Hematopoietic multipotent progenitor cell (in vitro differentiated cells): ENCODE measurements at places on chromosomes 11 and 22. TPM values are rescaled to one million over a fixed set of nuclear protein-coding genes. Genes with fewer than 3 reads are reported as not detected.

GRCh38 chr22:23522623-23523251 is 57.4 kb downstream of the IGLL1 start:
- DNase-seq = peak; percentile 25

- DNase-seq = no peak
Observed at GRCh38 chr22:28031383-28031922, 112.4 kb upstream of the PITPNB start.

- no peak for DNase-seq
Observed at GRCh38 chr11:69804769-69805508, 14.3 kb downstream of the FGF3 start.

DNA sequence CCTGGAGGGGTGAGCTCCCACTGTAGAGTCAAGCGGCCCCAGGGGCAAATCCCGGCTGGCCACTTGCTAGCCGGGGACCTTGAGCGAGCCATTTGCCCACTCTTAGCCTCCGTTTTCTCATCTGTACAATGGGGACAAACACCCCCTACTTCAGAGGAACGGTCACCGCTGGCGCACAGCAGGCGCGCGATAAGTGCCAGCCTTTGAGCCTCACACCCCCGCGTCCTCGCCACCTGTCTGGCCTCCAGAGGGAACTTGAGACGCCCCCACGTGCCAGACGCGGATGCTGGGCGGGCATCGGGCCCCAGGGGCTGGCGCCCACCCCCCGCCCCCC is 72.6 kb upstream of the TCF20 start:
- peak; percentile 33 for DNase-seq

DNA sequence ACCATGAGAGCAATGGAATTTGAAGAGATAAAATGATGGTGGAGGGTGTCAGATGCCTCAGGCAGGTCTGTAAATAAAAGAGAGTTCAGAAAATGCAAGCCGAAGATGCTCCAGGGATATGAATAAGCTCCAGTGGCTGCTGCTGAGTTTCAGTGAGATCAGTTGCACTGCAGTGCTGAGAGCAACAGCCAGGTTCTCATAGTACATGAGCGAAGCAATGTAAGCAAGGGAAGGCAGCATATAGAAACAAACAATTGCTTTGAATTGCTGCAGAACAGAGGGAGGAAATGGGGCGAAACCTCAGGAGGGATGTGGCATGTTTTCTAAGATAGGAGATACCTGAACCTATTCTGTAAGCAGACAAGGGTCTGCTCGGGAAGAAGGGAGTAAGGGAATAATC is 369.5 kb downstream of the AASDHPPT start:
- no peak for DNase-seq

DNA sequence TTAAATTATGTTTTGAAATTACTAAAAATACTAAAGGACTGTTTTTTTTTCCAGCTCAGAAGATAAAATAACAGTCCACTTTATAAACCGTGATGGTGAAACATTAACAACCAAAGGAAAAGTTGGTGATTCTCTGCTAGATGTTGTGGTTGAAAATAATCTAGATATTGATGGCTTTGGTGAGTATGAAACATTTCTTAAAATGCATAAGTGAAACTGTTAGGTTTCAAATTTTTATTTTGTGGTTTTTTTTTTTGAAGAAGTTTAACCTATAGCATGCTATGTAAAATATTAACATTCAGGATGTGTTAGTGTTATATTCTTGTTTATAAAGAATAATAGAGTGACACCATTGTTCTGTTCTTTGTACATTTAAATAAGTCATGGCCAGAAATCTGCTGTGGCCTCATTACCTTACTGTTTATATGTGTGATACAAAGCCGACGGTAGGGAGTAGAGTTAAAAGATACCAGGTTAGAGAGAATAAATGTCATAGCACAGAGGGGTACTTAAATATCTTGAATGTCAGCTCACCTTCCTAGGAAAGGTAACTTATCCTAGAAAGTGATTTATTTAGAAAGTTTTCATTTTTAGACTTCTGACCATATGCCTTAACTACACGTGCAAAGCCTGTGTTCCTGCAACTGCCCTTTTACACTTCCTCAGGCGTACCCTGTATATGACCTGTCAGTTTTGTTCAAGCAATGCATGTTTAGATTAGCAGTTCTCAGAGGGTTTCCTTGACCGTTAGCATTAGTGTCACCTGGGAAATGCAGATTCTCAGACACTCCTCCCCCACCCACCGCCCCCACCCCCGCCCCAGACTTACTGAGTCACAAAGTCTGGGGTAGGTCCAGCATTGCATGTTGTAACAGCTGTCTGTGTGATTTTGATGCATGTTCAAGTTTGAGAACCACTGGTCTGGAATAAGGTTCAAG is 6.3 kb downstream of the FDX1 start:
- DNase-seq = no peak

DNA sequence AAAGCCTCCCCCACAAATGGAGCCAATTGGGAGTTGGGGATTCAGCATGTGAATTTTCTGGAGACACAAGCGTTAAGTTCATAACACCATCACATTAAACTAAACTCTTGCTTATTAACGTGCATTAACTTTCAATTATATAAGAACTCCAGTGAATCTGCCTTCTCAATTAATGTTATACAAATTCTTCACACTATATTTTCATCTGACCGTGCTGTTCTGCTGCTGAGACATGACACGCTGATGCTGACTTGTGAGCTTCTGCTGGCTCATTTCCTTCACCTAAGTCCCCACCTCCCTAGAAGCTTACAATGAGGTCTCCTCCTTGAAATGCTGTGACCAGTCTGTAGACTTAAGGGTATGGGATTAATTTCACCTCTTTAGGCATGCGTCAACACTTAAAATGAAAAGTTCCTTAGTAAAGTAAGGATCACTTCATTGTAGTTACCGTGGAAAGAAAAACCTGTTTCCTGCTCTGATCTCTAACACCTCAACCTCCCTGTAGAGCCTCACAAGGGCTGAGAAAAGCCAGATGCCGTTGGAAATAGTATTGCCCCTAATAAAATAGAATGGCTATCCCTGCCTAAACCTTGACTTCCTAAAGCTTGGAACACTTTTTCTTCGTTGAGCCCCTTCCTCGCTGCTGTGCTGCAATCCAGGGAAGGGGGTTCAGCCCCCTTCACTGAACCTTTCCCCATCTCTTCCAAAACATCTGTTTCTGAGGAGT is 2.2 kb downstream of the HBG2 start:
- no peak for DNase-seq

GRCh38 chr22:17964643-17965042 is 59.7 kb downstream of the MICAL3 start:
- DNase-seq = no peak

GRCh38 chr22:43279867-43280522 is 63.2 kb downstream of the SCUBE1 start:
- no peak for DNase-seq

DNA sequence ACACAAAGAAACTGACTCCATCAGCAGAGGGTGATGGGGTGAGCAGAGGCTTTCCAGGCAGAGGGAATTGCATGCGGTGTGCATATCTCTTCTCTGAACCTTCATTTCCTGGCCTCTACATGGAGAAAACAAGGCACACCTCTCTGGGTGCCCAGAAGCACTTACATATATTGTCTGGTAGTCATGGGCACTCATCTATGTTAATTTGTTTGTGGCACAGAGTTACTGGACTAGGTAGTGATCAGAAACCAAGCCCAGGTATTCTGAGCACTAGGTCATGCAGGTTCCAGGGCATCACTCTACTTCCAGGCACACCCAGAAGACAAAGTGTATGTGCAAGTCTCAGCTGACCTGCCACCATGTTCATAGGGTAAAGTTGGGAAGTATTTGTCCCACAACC is 56.5 kb downstream of the FZD4 start:
- DNase-seq = no peak

- DNase-seq = no peak
Observed at GRCh38 chr11:109972939-109973338, 120.3 kb upstream of the ZC3H12C start.

GRCh38 chr11:34613552-34614056 is 7.3 kb upstream of the EHF start:
- DNase-seq = peak; percentile 32

GRCh38 chr11:100941033-100941432 is 188.6 kb downstream of the PGR start:
- DNase-seq = no peak

- no peak for DNase-seq
Observed at GRCh38 chr11:57935402-57936049, 88.2 kb upstream of the OR9Q1 start.

- no peak for DNase-seq
Observed at GRCh38 chr11:110362971-110363509, 66.6 kb upstream of the RDX start.

DNA sequence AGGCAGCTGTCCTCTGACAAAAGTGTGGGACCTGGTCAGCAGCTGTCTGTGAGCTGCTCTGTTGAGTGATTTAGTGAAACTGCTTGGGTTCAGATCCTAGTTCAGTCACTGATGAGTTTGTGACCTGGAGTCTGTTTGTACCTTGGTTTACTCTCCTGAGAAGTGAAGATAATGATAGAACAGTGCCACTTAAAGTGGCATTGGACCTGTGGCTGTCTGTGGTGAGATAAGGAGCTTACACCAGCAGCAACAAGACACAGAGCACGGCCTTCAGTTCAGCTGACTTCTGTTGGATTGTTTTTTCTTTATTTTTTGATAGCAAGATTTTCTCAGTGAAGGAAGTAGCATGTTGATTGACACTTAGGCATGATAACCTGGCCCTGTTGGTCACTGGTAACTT is 46.2 kb upstream of the CTTN start:
- no peak for DNase-seq

DNA sequence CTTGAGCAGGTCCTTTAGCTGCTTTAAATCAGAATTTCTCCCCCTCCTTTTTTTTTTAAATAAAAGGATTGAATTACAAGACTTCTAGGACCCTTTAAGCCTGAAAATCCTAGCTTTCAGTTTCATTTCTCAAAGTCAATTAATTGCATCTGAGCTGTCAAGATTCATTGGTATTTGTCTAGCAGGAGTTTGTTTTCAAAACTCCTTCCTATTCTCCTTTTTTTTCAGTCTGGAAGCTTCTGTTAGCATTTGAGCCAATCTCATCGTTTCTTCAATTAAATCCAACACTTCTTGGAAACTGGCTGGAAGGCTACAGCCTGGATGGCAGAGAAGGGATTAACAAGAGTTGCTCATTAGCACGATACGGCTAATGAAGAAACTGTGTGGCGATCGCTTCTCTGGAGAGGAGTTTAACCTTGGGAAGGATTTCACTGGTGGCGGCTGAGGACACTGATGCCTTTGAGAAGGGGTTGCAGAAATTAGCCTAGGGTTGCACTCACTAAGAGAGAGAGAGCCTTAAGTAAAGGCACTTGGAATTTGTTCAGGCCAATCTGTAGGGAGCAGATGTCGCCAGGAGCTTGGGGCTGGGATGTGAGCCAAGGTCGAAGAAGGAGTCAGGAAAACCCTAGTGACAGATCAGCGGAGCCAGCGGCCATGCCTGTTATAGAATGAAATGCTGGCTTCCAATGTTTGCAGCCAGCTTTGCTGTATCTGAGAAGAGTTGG is 43.8 kb upstream of the API5 start:
- DNase-seq = no peak

DNA sequence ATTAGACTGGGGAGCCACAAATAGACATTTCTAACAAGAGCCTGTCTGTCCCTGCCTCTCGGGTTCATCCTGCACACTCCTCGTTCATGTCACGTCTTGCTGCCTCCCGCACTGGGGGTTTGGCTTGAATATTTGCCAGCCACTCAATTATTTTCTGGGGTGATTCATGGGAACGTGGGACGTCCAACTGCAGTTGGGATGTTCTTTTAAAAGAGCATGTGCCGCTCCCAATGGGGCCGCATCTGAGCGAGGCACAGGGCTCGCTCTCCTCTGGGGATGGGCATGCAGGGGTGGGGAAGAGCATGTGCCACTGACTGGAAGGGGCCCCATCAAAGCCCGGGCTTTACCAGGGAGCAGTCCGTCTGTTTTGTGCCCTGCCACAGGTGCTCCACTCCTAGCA is 43.4 kb downstream of the PARVG start:
- DNase-seq = no peak

DNA sequence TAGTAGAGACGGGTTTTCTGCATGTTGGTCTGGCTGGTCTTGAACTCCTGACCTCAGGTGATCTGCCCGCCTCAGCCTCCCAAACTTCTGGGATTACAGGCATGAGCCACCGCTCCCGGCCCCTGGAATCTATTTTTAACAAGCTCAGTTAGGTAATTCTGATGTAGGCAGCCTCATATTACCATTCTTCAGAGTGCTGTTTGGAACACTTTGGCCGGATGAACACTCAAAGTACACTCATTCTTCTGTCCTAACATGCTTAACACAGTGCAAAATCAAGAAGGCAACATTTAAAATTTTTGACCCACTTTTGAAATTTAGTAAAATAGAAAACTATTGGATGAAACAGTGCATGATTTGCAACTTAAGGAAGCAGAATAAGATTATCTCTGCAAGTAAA is 586.7 kb upstream of the CHORDC1 start:
- DNase-seq = no peak

GRCh38 chr22:24117942-24118341 is 63.3 kb upstream of the SUSD2 start:
- DNase-seq = peak; percentile 27

DNA sequence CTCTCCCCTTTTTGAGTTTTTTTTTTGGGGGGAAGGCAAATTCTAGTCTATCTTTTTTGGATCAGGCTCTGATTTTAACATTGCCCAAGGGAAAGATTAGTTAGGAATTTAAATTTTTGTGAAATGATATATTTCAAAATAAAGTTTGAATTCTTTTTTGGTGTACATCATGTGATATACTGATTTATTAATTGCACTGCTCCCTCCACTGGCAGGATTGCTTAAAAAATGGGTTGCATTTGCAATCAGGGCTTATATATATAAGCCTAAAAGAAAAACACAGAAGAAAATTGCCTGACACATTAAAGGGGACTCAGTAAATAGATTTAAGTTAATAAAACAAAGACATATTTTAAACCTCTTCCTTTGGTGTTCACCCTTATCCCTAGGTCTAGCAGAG is 1.2 kb downstream of the DYNC2H1 start:
- peak; percentile 14 for DNase-seq

GRCh38 chr11:124865902-124866851 is 945 bp downstream of the ROBO3 start:
- peak; percentile 42 for DNase-seq

- no peak for DNase-seq
Observed at GRCh38 chr11:118212131-118212725, 12.6 kb downstream of the JAML start.

DNA sequence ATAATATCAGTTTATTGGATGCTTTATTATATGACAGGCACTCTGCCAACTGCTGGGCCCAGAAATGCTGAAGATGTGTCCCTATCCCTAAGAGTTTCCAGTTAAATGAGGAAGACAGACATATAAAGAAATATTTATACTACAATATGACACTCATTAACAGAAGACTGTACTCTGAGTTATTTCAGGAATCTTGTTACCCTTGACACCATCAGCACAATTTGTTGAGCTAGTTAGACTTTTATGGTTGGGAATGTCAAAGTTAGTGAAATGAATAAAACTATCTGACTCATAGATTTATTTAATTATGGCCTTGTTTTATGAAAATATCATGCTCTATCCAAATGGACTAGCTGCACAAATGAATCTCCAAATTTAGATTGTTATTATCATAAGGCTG is 25.6 kb upstream of the MSANTD4 start:
- no peak for DNase-seq

The RAC2 gene
- total RNA-seq = 399 TPM

The ARHGAP32 gene
- total RNA-seq = 12.7 TPM

The LRRC56 gene
- total RNA-seq = 3.5 TPM

The SMIM35 gene
- total RNA-seq = under 0.01 TPM

The MCM5 gene
- 192 TPM for total RNA-seq

The MN1 gene
- total RNA-seq = 14.8 TPM
